ENCODE measurements at places on chromosomes 4 and X.

DNA sequence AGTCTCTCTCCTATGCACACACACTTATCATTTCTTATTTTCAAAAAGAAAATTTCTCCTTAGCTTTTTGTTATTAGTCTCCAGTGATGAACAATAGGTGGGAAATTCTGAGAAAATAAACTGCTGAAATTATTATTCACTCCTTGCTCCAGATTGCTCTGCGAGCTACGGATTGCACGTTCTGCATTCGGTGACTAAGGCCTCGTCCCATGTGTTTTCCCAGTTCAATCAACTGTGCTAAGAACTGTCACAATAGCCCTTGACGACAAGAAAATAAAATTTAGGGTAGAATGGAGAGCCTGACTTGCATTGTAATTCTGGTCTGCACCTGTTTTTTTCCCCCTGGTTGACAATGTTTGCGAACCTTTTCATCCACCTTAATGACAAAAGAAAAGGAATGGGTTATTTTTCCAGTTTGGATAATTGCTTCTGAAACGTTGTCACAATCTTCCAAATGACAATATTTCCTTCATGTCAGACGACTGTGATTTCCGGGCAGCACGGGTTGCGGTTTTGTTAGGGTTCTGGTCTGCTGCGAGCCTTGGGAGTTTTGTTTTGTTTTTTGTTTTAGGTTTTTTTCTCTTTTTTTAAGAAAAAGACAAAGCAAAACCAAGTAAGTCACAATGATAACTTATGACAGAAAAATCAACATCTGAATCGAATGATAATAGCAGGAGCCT is 124.5 kb upstream of the NOCT start:
- no peak for DNase-seq

GRCh38 chr4:158162631-158163030 is 10.2 kb downstream of the GASK1B start:
- DNase-seq = no peak

DNA sequence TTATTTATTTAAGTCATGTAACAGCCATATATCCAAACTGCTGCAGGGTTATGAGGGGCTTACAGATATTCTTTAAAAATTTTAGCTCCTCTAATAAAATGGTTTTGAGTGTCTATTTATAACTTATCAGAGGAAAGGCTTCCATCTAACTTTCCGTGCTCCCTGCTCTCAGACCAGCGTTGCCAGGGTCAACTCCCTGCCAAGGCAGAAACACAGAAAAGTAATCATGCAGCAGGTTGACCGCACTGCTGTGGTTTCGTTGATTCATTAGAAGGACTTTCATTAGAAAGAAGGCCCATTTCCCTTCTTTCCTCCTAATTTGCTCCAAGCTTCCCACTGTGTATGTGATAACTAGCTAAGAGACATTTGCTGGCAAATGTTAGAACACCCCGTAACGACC is 33.9 kb downstream of the BCLAF3 start:
- no peak for DNase-seq

DNA sequence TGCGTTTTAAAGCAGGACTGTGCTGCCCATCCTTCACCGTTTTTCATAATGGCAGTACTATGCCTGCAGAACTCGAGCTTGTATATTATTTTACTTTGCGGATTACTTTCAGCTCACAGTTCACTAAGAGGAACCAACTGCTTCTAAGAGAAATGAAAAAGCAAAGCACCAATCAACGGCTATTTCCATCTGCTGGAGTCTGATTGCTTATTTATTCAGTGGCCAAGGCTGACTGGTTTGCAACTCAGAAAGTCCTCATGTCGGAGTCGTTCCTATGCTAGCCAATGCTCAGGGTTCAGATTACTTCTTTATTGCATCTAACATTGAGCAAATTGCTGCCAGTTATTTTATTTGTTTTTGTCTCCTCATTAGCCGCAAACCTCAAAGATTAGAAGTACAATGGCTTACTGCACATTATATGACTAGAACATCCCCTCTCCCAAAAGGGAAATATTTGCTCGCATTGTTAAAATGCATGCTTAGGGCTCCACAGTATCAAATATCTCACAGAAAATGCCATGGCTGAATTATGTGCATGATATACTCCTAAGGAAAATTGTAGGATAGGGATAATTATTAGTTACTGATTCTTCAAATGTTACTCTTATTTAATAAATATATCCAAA is 1628.2 kb upstream of the ADGRL3 start:
- no peak for DNase-seq

DNA sequence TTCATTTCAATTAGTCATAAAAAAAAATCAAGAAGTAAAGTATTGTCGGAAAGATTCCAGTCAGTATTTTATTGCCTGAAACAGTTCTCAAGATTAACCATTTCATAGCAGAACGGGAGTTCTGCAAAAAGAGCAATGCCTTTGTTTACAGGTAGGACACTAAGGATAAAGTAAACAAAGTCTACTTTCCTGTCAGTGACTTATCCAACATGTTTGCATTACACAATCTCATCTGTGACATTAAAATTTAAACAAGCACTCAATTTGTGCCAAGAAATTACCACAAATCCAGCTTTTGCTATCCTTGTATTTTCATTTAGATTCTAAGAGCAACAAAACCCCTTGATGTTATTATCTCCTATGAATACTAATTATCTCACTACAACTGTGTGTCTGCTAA is 306.5 kb upstream of the LDB2 start:
- no peak for DNase-seq

DNA sequence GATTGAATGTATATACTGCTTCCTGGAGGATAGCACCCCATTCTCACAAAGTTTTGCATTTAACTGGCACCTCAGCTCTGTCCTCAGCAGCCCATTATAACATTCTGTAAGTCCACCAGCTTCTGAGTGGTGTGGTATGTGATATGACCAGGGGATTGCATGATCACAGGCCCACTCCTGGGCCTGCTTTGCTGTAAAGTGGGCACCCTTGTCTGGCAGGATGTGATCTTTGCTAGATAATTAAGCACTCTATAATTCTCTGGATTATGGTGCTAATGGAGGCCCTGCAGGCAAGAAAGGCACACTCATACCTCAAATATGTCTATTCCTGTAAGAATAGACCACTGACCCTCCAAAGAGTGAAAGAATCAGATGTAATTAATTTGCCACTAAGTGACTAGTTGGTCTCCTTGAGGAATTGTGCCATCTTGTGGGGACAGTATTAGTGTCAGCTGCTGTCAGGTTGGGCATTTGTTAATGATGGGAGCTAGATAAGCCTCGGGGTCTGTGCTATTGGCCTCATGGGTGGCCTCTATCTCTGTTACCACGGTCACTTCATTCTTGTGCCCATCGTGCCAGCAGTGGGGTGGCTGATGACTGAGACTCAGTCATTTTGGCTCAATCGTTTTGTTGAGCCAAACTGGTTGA is 2.2 kb upstream of the CFI start:
- DNase-seq = no peak

- DNase-seq = no peak
These were observed 1066.9 kb upstream of the TENM3 start for GRCh38 chr4:181176306-181176705.

GRCh38 chr4:172962564-172963353 is 205.9 kb upstream of the GALNT7 start:
- DNase-seq = no peak

DNA sequence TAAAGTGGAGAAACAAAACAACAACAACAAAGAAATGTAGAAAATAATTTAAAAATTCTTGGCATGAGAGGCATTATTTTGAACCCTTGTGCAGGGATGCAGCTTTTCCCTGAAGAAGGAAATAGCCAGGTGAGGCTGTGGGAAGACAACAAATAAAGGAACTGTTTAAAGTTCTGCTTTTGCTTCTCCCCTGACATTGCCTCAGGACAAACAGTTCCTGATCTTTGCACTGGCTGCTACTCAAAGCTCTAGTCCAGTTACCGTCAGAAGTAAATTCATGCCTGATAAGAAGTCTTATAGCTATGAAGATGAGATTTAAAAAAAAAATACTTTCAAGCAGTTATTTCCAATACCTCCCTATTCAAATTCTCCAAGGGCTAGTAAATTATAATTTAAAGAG is 233.8 kb downstream of the IL15 start:
- DNase-seq = no peak

DNA sequence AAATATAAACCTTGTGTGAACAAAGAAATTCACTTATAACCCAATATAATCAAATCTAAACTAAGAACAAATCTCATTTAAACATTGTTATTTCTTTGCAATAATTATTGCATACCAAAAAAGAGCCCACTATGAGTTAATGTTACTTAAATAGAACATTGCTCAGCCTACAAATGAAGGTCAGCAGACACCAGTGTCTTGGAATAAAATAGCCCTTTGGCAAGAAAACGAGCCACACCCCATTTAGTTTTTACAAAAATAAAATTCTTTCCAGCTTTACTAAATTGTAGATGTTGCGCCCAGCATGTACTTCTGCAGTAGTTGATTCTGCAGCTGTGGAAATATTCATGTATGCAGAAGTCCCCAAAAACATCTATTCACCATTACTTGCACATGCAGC is 12.2 kb downstream of the PLS3 start:
- no peak for DNase-seq

Measured in activated CD4-positive, CD25-positive, alpha-beta regulatory T cell treated with anti-CD3 and anti-CD28 coated beads, Interleukin-2, amount 50 U/mL, for 72 hours (primary cell).